ENCODE measurements at places on chromosomes 6 and 20.

DNA sequence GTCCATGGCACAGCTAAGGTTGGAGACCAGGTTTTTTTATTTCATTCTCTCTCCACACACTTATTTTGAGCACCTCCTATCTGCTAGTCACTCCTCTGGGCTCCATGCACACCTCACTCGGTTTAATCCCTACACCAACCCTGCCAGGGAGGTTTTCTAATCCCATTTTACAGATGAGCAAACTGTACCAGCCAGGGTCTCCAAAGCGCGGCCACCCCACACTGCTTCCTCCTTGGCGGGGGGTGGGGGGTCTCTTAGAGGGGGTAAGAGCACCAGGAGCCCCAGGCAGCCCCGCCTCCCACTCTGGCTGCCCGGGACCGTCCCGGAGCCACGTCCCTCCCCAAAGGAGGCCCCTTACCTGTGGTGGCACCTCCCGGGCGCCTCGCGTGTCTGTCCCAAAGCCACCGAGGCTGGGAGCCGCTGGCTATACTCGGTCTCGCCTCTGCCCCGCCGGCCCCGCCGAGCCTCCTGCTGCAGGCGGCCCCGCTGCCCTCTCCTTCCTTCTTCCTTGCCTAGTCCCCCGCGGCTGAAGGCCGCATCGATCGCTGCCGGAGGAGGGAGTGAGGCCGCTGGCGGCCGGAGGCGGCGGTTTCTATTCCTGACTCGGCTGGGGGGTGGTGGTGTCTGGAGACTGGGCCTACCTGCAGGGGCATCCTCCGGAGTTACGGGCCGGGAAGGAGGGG lies at the start of gene KCNS1:
TSS of gene KCNS1 (minus strand) at position 565 of the 683 bp plus-strand sequence. CDS start 1,891 bp downstream, outside the sequence.
- no peak for DNase-seq

GRCh38 chr6:1832844-1833787 lies 223.4 kb downstream of the FOXC1 start:
- DNase-seq: no peak

- no peak for DNase-seq
These were observed 1.4 kb upstream of the EPM2A start for GRCh38 chr6:145736661-145737144.

DNA sequence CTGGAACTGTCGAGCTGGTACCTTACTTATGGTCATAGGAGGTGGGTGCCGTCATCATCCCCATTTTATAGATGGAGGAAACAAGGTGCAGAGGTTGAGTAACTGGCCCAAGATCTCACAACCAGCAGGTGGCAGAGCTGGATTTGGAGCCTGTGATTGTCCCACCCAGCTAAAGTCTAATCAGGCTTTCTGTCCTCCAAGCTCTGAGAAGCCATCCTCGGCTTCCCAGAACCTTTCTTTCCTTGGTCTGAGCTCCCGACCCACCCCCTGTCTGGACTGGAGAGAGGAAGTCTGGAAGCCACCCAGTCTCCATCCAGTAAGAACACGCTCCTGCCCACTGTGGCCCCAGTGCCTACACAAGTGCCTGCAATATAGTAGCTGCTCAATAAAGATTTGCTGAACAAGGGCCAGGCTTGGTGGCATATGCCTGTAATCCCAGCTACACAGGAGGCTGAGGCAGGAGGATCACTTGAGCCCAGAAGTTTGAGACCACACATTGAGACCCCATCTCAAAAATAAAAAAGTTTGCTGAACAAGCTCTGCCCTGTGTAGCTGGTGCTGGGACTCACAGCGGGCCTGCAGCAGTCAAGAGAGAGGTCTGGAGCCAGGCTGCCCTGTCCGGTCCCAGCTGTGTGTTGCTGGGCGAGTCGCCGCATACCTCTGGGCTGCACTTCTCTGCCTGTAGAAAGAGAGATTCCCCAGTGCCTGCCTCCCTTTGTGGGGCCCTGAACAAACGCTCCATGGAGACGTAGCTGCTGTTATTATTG lies 32.5 kb upstream of the DLGAP4 start:
- no peak for DNase-seq

DNA sequence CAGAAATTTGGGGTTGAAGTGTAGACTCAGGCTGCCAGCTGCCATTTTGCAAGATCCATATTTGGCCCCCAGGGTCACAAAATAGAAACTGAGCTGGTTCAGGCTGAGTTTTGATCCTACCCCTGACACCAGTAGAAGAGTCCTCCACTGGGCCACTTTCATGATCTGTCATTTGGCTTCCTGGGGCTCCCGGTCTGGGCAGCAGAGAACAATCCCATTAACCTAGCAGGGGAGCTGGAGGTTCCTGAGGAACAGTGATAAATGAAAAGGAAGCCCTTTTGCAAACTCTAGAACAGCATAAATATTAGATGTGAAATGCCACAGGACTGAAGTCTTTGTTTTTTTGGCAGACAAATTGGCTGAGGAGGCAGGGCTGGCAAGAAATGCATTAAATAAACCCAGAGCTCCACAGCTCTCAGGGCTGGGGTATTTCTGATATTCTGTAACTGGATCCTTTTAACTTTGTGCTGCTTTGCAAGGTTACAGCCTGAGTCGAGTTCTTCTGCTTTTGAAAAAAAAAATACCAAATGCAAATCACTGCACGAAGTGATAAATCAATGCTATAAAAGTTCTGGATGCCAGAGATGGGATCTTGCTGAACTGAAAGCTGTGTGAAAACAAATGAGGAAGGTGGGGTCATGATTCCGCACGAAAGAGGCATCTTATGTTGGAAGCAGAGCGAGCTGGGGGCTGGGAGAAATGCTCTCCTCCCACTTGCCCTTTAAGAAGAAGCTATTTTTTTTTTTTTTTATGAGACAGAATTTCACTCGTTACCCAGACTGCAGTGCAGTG lies 64.4 kb downstream of the SULF2 start:
- no peak for DNase-seq

GRCh38 chr6:166488076-166488685 lies 98.3 kb downstream of the RAMACL start:
- peak; percentile 35 for DNase-seq

- no peak for DNase-seq
These were observed 164.9 kb downstream of the JARID2 start for GRCh38 chr6:15410752-15411151.

- no peak for DNase-seq
These were observed 33.1 kb downstream of the RALGAPA2 start for GRCh38 chr20:20679316-20679715.

- DNase-seq: no peak
These were observed 224.7 kb upstream of the PLCB4 start for GRCh38 chr20:8844179-8844578.

DNA sequence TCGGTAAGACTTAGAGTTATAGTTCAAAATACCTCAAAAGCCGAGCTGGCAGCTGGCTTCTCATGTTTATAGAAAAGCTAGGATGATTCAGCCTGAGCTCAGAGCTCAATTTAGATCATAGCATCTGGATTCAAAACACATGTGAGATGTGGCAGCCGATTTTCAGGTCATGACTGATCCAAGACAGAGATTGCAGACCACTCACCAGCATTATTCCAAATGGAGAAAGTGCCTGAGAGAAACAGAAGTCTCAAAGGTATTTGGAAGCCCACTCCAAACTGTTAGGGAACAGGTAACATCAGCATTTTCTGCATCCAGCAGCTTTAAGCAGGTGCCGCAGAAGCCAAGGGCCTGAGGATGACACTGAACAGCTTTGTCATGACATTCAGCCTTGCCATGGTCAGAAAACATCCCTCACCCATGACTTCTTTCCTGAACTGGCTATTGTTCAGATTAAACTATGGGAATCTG lies 102.2 kb downstream of the BACH2 start:
- no peak for DNase-seq

DNA sequence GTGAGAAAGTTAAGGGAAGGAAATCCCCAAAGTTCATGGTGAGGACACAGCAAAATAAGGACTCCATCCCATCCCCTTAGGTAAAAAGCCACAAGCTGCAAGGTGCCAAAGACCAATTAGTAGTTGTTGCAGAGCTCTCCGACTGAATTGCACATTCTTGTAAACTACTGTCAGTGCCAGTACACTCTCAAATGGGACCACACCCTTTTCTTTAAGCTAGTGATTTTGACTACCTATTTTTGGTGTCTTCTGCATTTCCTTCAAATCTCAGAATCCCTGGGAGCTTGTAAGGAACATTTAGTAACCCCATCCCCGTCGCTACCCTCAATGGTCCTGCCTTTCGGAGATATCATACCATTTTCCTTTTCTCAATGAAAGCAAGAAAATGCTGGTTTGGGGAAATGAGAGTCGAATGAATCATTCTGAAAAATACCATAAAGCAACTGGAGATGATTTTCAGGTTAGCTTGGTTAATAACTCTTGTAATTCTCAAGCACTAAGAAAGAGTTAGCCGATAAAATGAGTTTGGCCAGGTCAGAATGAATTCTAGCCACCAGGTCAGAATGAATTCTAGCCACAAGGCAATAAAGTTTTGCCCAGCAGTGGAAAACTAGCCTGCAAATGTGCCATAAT lies 5.2 kb upstream of the HMGN3 start:
- DNase-seq: no peak

GRCh38 chr20:3040086-3040485 lies 3.3 kb upstream of the GNRH2 start:
- DNase-seq: no peak

DNA sequence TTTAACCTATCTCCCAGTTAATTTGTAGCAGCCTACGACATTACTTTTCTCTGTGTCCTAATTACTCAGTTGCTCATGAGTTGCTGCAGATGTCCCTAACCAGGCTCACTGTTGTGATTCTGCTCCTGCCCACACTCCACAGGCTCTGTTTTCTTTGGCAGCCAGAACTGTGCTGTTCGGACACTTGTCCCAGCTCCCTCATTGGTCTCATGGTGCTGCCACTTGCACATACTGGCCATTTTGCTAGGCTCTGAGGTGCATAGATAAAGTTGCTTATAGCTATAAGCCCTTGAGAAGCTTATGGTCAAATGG lies 55.0 kb downstream of the NOX3 start:
- DNase-seq: no peak

- no peak for DNase-seq
These were observed 107.2 kb downstream of the MMS22L start for GRCh38 chr6:97175806-97176205.

- peak; percentile 28 for DNase-seq
These were observed 7.1 kb upstream of the TCP11 start for GRCh38 chr6:35148167-35148741.

- no peak for DNase-seq
These were observed 16.6 kb upstream of the TXLNB start for GRCh38 chr6:139308286-139308916.

GRCh38 chr6:82270881-82271635 lies 23.5 kb upstream of the IBTK start:
- no peak for DNase-seq

GRCh38 chr6:113893866-113894265 lies 36.7 kb downstream of the MARCKS start:
- no peak for DNase-seq
